T-helper 1 cell (primary cell): ENCODE measurements at places on chromosomes 2 and 18.

DNA sequence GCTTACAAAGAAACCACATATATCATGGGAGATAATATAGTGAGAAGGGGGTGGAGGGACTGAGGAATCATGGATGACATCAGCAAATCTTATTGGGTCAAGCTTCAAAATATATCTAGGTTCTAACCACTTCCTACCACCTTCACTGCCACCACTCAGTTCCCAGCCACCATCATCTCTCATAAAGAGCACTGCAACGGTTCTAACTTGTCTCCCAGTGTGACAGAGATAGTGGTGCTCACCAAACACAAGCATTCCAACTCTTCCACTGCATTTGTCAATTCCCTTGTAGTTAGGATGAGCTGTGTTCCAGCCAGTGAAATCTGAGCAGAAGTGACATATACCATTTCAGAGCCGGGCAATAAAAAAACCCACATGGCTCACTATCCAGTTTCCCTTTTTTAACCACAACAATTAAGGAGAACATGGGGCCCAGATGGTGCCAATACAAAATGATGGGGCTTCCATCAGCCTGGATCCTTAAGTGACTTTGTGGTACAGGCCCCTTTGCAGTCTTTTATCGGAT, 318.1 kb downstream of the NBAS start:
- DNase-seq: no peak

- no peak for DNase-seq
Observed at GRCh38 chr2:58571181-58571852, 330.2 kb upstream of the FANCL start.

- DNase-seq: no peak
Observed at GRCh38 chr2:131521961-131522781, 5.5 kb upstream of the CCDC74A start.

GRCh38 chr2:170568511-170568910, 146.6 kb upstream of the SP5 start:
- no peak for DNase-seq

GRCh38 chr2:165390875-165391274, 78.6 kb upstream of the CSRNP3 start:
- no peak for DNase-seq

- no peak for DNase-seq
Observed at GRCh38 chr18:985212-985661, 80.6 kb downstream of the ADCYAP1 start.

DNA sequence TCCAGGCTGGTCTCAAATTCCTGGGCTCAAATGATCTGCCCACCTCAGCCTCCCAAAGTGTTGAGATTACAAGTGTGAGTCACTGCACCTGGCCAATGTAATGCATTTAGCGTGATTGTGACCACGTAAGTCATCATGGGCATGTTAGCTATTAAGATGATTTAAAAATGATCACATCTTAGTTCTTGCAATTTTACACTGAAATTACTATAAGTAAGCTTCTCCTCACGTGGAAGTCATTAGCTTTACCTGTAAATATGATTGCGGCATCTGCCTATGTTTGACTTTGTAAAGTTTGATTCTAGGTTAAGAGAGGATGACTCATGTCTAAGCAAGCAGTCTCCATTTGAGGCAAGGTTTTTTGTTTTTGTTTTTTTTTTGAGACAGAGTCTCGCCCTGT, 85.5 kb downstream of the PMAIP1 start:
- no peak for DNase-seq

DNA sequence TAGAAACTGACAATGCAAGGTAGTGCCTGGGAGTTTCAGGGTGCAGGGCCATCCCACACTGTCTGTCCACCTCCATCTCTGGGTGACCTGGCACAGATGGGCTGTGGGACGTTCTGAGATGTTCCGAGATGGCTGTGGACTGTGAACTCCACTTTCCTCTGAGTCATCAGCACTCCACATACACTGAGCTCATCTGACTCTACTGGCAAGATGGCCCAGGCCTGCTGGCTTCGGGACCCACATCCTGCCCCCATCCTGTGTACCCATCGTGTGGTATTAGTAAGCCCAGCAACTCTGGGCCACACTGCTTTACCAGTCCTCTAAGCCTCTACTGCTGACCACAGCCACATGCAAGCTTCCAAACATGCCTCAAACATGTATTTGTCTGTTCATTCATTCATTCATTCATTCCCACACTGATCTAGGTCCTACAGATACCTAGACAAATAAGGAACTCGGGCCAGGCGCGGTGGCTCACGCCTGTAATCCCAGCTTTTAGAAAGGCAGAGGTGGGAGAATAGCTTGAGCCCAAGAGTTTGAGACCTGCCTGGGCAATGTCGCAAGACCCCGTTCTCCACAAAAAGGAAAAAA, 124.8 kb upstream of the CXCR4 start:
- peak; percentile 82 for DNase-seq

DNA sequence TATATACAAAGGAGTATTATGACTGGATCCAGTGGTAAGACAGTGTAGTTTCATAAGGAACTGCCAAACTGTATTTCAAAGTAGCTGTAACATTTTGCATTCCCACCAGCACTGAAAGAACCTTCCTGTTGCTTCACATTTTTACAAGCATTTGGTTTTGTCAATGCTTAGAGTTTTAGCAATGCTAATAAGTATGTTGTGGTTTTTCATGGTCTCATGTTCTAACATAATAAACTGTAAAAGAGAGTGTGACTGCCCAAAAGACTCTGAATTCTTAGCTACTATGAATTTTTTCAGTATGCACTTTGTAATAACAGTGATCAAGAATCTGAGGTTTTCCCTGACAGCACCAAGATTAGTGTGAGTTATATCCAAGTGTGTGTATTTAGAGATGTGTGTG, 604.2 kb downstream of the XIRP2 start:
- DNase-seq: no peak

DNA sequence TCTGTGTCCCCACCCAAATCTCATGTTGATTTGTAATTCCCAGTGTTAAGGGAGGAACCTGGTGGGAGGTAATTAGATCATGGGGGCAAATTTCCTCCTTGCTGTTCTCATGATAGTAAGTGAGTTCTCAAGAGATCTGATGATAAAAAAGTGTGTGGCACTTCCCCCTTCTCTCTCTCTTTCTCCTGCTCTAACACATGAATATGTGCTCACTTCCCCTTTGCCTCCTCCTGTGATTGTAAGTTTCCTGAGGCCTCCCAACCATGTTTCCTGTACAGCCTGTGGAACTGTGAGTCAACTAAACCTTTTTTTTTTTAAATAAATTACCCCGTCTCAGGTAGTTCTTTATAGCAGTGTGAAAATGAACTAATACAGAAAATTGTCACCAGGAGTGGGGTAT, 380.0 kb downstream of the MEIS1 start:
- DNase-seq: no peak
